Esophagus squamous epithelium (tissue), 5 donors: ENCODE measurements at places on chromosomes 12 and 14.
A peak's percentile ranks its signal among the peaks of the same experiment; 100 is the strongest.

- no peak for DNase-seq
These were observed 11.8 kb upstream of the KRAS start for GRCh38 chr12:25262389-25263074.

GRCh38 chr14:28731358-28731757 lies 35.2 kb upstream of the FOXG1 start:
- no peak for DNase-seq

- DNase-seq, result no peak
These were observed 106.5 kb downstream of the MYRFL start for GRCh38 chr12:69931569-69931968.

GRCh38 chr12:80293759-80294158 lies 150.3 kb upstream of the PTPRQ start:
- DNase-seq, result no peak

- peak; percentile 4 for DNase-seq
These were observed 221.5 kb upstream of the HMGA2 start for GRCh38 chr12:65602610-65603295.

- DNase-seq, result no peak
These were observed 20.5 kb upstream of the MTERF2 start for GRCh38 chr12:107007411-107007810.

GRCh38 chr12:65493913-65494245 lies 215.4 kb downstream of the MSRB3 start:
- no peak for DNase-seq

DNA sequence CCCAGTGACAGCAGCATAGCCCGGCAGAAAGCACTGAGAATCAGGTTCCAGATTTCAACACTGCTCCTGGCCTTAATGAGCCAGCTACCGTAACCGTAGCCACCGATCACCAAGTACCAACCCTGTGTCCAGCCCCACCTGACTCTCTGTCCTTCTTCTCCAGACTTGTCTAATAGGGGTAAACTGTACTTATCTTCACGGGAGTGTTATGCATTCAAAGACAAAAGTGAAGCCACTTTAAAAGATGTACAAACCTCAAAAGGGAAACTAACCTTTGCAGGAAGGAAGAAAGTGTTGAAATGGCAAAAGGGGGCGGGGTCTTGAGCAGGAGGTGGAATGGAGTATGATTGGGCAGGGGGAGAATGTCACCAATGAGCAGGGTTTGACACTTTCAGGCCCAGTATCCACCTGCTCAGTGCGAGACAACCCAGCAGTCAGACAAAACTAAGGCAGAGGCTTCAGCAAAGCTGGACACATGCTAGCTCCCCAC lies 226.1 kb downstream of the CHST11 start:
- no peak for DNase-seq

DNA sequence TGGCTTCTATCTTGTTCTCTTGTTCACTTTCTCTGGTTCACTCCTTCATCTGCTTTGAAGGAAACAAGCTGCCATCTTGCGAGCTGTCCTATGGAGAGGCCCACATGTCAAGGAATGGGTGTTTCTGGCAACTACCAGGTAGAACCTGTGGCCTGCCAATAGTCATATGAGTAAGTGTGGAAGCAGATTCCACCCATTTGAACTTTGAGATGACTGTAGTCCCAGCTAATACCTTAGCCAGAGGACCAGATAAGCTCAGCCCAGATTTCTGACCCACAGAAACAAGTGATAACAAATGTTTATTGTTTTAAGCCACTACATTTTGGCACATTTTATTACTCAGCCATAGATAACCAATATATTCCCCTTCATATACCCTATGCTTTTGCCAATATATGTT lies 4.0 kb upstream of the SLC38A2 start:
- no peak for DNase-seq

DNA sequence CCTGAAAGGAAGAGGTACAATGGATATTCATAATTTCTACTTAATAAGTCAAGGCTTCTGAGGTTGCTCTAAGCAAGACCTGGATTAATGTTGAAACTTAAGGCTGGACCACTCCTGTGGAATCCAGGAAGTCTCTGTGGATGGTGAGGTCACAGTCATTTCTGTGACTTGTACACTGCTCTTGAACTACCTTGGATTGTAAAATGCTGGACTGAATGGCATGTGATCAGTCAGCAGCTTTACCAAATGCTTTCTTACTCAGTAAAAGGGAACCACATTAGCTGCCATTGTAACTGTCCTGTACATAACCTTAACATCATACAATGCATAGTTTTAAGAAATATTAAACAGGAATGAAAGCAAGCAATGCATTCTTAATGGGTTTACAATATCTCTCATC lies 182.9 kb downstream of the NOVA1 start:
- no peak for DNase-seq

- no peak for DNase-seq
These were observed 112.3 kb upstream of the NCOR2 start for GRCh38 chr12:124679533-124680371.

GRCh38 chr12:82124711-82125380 lies 233.3 kb downstream of the CCDC59 start:
- DNase-seq, result no peak

GRCh38 chr12:41683513-41684240 lies 461.0 kb downstream of the GXYLT1 start:
- no peak for DNase-seq

DNA sequence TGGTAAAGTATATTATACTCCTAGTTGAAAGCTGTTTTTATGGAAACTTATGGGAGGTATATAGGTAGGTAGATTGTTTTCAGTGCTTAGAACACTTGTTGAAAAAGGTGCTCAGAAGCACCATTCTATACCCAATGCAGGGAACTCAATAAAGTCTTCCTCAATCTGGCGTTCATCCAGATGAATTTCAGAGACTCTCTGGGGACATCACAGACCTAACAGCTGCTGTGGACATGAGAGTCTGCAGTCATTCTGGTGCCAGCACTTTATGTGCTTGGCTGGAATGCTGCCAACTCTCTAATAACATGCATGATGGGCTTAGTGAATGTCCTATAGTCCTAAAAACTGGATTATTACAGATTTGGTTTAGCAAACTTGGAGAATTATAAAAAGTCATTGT lies 115.9 kb downstream of the NTN4 start:
- no peak for DNase-seq

DNA sequence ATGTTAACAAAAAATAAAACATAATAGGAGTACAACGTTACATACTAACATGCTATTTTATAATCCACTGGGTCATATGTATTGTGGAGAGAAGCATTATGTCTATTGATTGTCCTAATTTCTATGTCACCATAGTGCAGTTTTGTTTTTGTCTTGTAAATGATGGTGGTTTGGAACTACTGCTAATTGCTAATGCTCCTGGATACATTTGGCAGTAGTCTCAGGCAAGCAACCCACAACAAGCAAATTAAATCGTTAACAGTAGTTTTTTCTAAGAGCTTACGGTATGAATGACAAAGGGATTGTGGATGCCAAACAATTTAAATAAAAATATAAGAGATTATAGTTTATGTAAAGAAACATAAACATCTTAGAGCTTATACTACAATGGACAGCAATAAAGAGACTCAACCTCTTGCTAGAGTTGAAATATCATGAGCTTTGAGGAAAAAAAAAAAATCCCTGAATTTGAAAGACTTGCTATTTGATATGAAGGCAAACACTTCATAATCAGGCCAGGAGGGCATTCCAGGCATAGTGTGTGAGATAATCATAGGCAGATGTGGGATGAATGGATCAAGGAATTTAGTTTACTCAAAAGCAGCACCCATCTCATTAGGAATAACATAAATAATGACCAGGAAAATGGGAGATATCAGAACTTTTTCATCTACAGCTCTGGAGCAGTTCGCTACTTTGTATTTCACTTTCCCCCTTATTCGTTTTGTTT lies 181.3 kb downstream of the CCDC59 start:
- no peak for DNase-seq

- no peak for DNase-seq
These were observed 2.5 kb downstream of the LGALS3 start for GRCh38 chr14:55131370-55132137.

GRCh38 chr12:104799458-104799857 lies 158.6 kb downstream of the SLC41A2 start:
- DNase-seq, result no peak

- DNase-seq, result no peak
These were observed 147.1 kb downstream of the MED13L start for GRCh38 chr12:116130431-116130830.

- no peak for DNase-seq
These were observed 127.7 kb downstream of the APAF1 start for GRCh38 chr12:98772818-98773217.

- DNase-seq, result no peak
These were observed 27.8 kb upstream of the AEBP2 start for GRCh38 chr12:19411234-19412204.

- no peak for DNase-seq
These were observed 206.6 kb downstream of the KIF26A start for GRCh38 chr14:104344818-104345620.

DNA sequence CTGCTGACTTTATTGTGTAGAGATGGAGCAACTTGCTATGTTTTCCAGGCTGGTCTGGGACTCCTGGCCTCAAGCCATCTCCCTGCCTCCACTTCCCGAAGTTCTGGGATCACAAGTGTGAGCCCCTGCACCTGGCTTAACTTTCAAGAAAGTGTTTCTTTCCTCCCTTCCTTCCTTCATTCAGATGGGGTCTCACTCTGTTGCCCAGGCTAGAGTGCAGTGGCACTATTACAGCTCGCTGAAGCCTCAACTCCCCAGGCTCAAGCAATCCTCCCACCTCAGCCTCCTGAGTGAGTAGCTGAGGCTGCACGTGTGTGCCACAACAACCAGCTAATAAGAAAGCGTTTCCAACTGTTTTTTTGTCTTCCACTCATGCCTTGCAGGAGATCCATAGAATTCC lies 185.6 kb upstream of the AMIGO2 start:
- DNase-seq, result no peak

- DNase-seq, result no peak
These were observed 107.4 kb downstream of the TSHR start for GRCh38 chr14:81062816-81063215.

GRCh38 chr14:69291396-69291795 lies 31.4 kb downstream of the GALNT16 start:
- no peak for DNase-seq

DNA sequence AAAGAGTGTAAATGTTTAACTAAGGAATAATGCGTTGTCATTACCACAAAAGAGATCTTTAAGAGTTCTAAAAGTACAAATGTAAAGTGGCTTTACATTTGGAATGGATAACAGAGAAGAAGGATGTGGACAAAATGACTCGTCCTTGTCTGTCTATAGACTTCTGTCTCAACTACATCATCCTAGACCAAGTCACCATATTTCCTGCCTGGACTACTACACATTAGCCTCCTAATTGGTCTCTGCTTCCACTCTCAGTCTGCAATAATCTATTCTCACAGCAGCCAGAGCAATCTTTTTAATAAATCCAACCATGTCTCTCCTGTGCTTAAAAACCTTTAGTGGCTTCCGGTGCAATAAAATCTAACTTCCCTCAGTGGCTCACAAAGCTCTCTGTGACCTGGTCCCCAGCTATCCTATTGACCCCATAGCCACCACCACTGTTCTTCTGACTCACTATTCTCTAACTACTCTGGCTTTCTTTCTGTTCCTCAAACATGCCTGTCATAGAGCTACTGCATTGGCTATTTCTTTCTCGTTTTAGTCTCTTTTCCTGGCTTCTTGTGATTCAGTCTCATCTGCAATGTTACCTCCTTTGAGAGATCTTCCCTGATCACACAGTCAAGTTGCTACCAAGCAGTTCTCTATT lies 91.1 kb downstream of the MYF5 start:
- no peak for DNase-seq

GRCh38 chr14:76727384-76727783 lies 33.9 kb upstream of the VASH1 start:
- DNase-seq, result no peak

DNA sequence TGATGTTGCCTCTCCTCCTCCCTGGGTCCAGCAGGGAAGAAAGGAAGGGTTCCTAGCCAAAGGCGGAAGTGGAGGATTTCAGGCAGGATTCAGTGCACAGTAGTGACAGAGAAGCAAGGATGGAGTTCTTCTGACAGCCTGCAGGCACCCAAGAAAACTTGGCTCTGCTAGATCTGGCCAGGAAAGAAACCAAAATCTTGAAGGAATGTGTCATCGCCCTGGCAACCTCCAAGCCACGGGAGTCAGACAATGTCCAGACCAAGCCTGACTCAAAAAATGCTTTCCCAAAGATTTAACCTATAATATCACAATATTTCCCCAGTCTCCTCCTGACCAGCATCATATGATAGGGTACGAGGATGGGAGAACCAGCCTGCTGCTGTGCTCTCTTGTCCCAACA lies 22.8 kb upstream of the DHRS4 start:
- no peak for DNase-seq

DNA sequence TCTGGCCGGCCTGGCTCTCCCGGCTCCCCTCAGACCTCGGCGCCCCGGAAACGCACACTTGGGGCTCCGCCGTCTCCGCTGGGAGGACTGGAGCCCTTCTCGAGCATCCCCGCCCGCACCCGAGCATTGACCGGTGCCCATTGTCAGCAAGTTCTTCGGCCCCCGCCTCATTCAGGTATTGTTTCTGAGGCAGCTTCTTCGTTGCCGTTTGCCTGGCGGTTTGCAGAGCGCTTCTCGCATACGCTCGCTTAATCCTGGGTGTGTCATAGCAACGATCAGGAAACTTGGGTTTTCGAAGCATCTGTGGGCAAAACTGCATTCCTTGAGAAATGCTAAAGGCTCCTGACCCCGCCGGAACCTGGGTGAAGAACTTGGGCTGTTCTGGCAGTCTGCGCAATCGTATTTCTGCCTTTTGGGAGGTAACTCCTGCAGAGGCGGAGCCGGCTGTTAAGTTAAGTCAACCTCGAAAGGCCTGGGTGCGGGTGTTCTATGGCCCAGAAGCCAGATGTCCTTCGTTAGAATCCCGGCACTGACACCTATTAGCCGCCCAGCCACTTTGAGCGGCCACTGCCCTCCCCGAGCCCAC lies 518 bp downstream of the GSKIP start:
- no peak for DNase-seq

- no peak for DNase-seq
These were observed 9.2 kb downstream of the PHB2 start for GRCh38 chr12:6961278-6961694.

DNA sequence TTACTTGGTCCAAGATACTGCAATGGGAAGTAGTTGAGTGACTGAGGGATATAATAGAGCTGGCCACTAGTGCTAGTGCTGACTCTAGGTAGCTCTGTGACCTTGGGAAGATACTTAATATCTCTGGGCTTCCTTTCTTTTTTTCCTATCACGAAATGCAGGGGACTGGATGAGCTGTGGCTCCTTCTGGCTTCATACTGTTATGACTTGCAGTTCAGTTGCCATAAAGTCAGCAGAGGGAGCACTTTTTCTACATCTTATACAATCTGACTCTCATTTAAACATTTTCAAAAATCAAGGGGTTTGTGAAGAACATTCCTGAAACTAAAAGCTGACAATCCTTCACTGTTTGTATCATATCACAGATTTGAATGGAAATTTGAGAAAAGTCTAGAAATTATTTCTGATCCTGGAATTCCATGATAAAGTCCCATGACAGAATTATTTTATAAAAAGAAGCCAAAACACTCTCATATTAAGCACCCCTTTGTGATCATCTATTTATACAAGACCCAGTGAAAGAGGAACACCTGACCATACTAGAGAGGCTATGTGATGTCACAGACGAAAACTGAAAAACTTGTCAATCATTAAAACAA lies 5.3 kb downstream of the BHLHE41 start:
- no peak for DNase-seq

- DNase-seq, result no peak
These were observed 53.8 kb downstream of the SFSWAP start for GRCh38 chr12:131764738-131765137.

- no peak for DNase-seq
These were observed 197.8 kb downstream of the FSCB start for GRCh38 chr14:44309331-44309730.

- DNase-seq, result no peak
These were observed at the start of gene ZNF385A for GRCh38 chr12:54384591-54385041. Gene ZNF385A, minus strand, starts transcription at chr12:54384733. Its CDS starts 219 bp downstream, at chr12:54384514.

- DNase-seq, result no peak
These were observed 24.4 kb downstream of the CYP46A1 start for GRCh38 chr14:99708449-99708848.
